Bronchial smooth muscle cell (primary cell): ENCODE measurements at places on chromosomes 3 and 15. TPM values are rescaled to one million over a fixed set of nuclear protein-coding genes. Genes with fewer than 3 reads are reported as not detected.

SH3GL3 gene
- total RNA-seq, result 0.16 TPM in 1 of 2 replicates, not detected in the other

PPP1R14D gene
- total RNA-seq, result not detected in 2 replicates

TNFAIP8L3 gene
- total RNA-seq, result 30.9 and 80.4 TPM in 2 replicates

CHL1 gene
- total RNA-seq, result under 0.01 and 16.2 TPM in 2 replicates

MCF2L2 gene
- total RNA-seq, result 0.09 and 0.32 TPM in 2 replicates

CCR8 gene
- not detected in 2 replicates for total RNA-seq

TMEM212 gene
- not detected in 2 replicates for total RNA-seq

C3orf85 gene
- total RNA-seq, result not detected in 2 replicates

SLC12A1 gene
- under 0.01 TPM in 1 of 2 replicates, not detected in the other for total RNA-seq

SNURF gene
- 87.3 and 257 TPM in 2 replicates for total RNA-seq

DLEC1 gene
- 0.09 and 0.16 TPM in 2 replicates for total RNA-seq

IFT122 gene
- total RNA-seq, result 29.3 and 32.6 TPM in 2 replicates

TEX264 gene
- 53.7 and 54.4 TPM in 2 replicates for total RNA-seq

ZNF445 gene
- total RNA-seq, result 7.4 and 8.8 TPM in 2 replicates

RBP2 gene
- not detected in 2 replicates for total RNA-seq

HRG gene
- not detected in 2 replicates for total RNA-seq

RTP3 gene
- not detected in 2 replicates for total RNA-seq

TMEM44 gene
- 8.5 and 12.1 TPM in 2 replicates for total RNA-seq

NUP210 gene
- 0.09 TPM in 1 of 2 replicates, not detected in the other for total RNA-seq

UPK1B gene
- total RNA-seq, result under 0.01 TPM in 1 of 2 replicates, not detected in the other

NAALADL2 gene
- total RNA-seq, result 7.4 and 9.5 TPM in 2 replicates

ILDR1 gene
- under 0.01 TPM in 1 of 2 replicates, not detected in the other for total RNA-seq

ALPK3 gene
- total RNA-seq, result 0.16 and 0.17 TPM in 2 replicates

ALS2CL gene
- total RNA-seq, result 0.26 and 0.63 TPM in 2 replicates

ZNF860 gene
- 0.09 and 0.32 TPM in 2 replicates for total RNA-seq
